Neural progenitor cell (in vitro differentiated cells): ENCODE measurements at places on chromosomes 11 and 22.

DNA sequence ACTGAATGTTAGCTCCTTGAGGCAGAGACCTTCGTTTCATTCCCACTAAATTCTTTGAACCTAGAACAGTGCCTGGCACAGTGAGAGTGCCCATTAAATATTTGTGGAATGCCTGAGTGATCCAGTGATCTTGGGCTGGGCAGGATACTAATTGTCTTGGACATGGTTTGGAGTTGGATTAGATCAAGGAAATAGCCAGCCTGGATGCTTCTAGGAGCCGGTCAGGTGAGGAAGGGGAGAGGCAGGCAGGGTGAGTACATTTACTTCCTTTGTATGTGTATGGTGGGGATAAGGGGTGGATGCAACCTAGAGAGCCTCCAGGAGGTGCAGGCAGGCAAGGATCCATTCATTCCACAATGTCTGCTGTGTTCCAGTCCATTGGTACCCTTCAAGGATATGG lies 3.6 kb downstream of the SREBF2 start:
- no peak overlapping the region for H3K4me3 ChIP-seq
- H3K27me3 ChIP-seq, result no peaks in the 10 kb centered on the region
- DNase-seq, result no peak
- peaks cover 27% of the 10 kb centered on the region for H3K4me1 ChIP-seq

DNA sequence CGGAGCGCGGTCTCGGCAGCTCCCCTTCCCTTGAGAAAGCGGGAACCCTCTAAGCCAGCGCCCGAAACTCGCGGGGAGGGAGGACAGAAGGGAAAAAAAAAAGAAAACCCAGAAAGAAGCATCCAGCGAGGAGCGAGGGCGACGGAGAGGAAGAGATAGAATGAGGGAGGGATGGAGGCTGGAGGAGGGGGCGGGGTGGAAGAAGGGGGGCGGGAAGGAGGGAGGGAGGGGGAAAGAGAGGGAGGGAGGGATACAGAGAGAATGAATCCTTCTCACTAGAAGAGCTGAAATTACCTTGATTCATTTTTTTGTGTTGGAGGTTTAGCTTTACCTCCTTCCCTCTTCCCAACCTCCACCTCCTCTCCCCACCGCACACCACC lies 19.3 kb upstream of the BDNF start:
- peaks cover 53% of the 10 kb centered on the region for H3K27me3 ChIP-seq
- peaks cover 15% of the 10 kb centered on the region for H3K4me1 ChIP-seq
- DNase-seq, result no peak

DNA sequence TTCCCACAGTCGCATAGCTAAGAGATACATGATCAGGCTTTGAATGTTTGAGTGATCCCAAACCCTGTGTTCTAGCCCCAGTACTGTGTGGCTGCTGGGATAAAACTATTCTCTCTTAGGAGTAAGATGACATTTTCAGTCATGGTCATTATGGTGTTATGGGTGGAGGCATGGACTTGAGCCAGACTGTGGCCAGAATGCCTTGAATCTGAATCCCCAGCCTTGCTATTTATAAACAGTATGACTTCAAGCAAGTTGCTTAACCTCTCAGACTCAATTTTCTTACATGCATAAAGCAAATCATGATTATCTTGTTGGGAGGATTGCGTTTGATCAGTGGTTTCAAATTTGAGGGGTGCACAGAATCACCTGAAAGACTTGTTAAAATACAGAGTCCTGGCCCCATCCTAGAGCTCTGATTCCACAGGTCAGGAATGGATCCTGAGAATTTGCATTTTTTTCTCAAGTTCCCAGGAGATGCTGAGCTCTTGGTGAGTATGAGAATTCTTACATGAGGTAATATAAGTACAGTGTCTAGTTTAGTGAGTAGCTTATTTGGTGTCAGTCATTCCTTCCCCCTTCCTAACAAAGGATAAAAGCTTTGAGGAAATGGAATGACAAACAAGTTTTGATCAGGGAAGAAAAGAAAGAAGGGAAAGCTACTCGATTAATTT lies 571.7 kb downstream of the METTL15 start:
- no peaks in the 10 kb centered on the region for H3K27me3 ChIP-seq
- DNase-seq, result no peak
- no peak overlapping the region for H3K27ac ChIP-seq

- H3K36me3 ChIP-seq, result no peaks in the 10 kb centered on the region
- H3K27me3 ChIP-seq, result no peaks in the 10 kb centered on the region
- H3K4me1 ChIP-seq, result peaks cover 11% of the 10 kb centered on the region
Measured at GRCh38 chr11:83033371-83033770, 38.3 kb downstream of the RAB30 start.

DNA sequence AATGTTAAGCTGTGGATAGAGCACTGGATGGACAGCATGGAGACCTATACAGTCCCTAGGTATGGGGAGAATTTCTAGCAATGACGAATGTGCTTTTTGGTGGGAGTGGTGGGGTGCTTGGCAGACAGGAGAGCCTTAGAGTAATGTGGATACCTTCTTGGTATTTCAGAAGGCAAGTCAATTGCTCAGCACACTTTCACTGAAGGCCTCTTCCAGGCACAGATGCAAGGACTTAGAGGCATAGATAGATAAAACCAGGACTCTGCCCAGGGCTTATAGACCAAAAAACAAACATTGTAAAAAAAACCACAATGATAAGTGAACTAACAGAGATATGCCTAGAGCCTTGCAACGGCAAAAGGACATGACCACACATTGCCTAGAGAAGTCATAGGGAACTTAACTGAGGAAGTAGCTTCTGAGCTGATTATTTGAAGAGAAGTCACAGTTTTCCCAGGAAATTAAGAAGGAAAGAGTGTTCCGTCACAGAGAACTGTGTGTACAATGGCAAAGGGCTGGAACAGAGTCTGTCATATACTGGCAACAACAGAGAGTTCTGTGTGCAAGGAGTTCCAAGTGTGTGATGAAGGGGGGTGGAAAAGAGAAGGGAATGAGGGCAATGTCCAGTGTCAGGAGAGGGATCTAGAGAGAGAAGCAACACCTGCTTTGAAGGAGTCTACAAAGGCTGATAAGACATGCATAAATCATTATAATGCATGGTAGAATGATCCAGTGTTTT lies 65.9 kb upstream of the PICALM start:
- H3K27ac ChIP-seq, result no peak overlapping the region
- H3K4me3 ChIP-seq, result no peak overlapping the region
- no peaks in the 10 kb centered on the region for H3K36me3 ChIP-seq
- DNase-seq, result no peak
- no peaks in the 10 kb centered on the region for H3K4me1 ChIP-seq

- H3K27me3 ChIP-seq, result no peaks in the 10 kb centered on the region
- no peaks in the 10 kb centered on the region for H3K36me3 ChIP-seq
- H3K4me3 ChIP-seq, result no peak overlapping the region
- peaks cover 8% of the 10 kb centered on the region for H3K4me1 ChIP-seq
Measured at GRCh38 chr11:59807047-59807610, 3.4 kb downstream of the MRPL16 start.

DNA sequence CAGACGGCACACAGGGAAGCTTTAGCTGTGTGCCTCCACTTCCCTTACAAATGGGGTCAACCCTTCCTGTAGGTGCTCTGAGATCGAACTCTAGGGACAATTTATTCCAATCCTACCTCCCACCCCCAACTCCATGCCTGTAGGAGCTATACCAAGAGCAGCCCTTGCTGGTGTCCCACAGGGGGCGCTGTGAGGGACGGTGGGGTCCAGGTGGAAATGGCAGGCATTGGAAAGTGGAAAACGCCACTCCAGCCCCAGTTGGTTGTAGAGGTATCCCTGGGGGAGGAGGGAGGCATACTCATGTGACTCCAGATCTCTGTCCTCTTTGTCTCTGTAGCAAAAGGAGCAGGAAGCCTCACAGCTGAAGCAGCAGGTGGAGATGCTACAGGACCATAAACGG lies 161.3 kb downstream of the MYO18B start:
- no peak overlapping the region for H3K27ac ChIP-seq
- no peaks in the 10 kb centered on the region for H3K27me3 ChIP-seq
- no peaks in the 10 kb centered on the region for H3K36me3 ChIP-seq
- H3K4me1 ChIP-seq, result no peaks in the 10 kb centered on the region

DNA sequence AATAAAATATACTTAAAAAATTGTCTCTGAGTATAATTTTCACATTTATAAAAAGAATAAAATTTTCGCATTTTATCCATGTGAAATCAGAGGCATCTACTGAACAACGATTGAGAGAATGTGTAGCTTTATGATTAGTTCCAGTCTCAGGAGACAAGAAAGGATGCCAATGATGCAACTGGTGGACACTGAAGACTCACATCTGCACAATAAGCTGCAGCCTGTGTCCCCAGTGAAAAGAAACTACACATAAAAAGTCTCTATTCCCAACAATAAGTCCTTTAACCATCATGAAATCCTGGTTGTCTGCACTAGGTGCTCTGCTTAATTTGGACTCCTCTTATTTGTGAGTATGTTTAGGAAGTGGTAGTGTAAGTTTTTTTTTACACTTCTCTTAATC lies 22.0 kb downstream of the OR5AS1 start:
- no peaks in the 10 kb centered on the region for H3K36me3 ChIP-seq
- no peaks in the 10 kb centered on the region for H3K4me1 ChIP-seq
- H3K27me3 ChIP-seq, result no peaks in the 10 kb centered on the region
- no peak for DNase-seq
- no peak overlapping the region for H3K4me3 ChIP-seq

- H3K27me3 ChIP-seq, result no peaks in the 10 kb centered on the region
- no peaks in the 10 kb centered on the region for H3K4me1 ChIP-seq
Measured at GRCh38 chr11:103872748-103873147, 163.7 kb upstream of the DDI1 start.

- H3K27ac ChIP-seq, result no peak overlapping the region
- no peaks in the 10 kb centered on the region for H3K36me3 ChIP-seq
- H3K27me3 ChIP-seq, result no peaks in the 10 kb centered on the region
Measured at GRCh38 chr11:95360377-95361075, 129.5 kb upstream of the SESN3 start.

- peaks cover 15% of the 10 kb centered on the region for H3K27me3 ChIP-seq
- no peak overlapping the region for H3K4me3 ChIP-seq
- H3K27ac ChIP-seq, result no peak overlapping the region
- H3K4me1 ChIP-seq, result peaks cover 20% of the 10 kb centered on the region
- no peak for DNase-seq
Measured at GRCh38 chr11:2164861-2165555, 4.0 kb upstream of the INS start.

GRCh38 chr11:77497368-77497767 lies 23.5 kb upstream of the PAK1 start:
- H3K36me3 ChIP-seq, result no peaks in the 10 kb centered on the region
- H3K4me3 ChIP-seq, result no peak overlapping the region
- no peaks in the 10 kb centered on the region for H3K4me1 ChIP-seq
- no peaks in the 10 kb centered on the region for H3K27me3 ChIP-seq
- no peak overlapping the region for H3K27ac ChIP-seq
